Stimulated activated CD4-positive, alpha-beta T cell treated with anti-CD3 and anti-CD28 coated beads, Interleukin-4, amount 100 ng/mL, for 48 hours (primary cell): ENCODE measurements at places on chromosomes 7 and 10.
A peak's percentile ranks its signal among the peaks of the same experiment; 100 is the strongest.

GRCh38 chr10:113336549-113337130, 216.2 kb upstream of the HABP2 start:
- no peak for DNase-seq

DNA sequence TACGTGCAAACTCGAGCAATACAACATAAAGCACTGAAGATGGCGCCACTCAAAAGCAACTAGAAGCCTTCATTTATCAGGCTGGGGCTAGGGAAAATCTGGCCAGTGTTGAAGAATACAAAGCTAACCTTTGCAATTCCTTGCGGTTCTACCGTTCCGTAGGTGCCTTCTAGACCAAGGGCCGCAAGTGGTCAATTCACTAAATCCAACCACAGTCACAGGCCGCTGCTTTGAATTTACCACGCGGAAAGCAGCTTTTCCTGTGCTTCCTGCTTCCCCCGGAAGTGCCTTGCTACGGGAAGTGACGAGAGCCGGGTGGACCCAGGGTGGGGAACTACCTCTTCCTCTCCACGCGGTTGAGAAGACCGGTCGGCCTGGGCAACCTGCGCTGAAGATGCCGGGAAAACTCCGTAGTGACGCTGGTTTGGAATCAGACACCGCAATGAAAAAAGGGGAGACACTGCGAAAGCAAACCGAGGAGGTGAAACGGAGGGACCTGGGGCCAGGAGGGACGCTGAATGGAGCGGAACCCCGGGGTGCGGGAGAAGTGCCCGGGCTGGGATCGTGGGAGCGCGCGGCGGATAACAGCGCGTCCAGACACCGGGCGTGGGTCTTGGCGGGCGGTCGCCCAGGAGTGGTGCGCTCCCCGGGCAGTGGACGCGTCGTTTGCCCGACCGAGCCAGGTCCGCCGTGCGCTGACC, at the start of gene DDX21:
Gene DDX21 (plus strand): TSS at position 339 of the 701 bp plus-strand sequence. CDS start 56 bp downstream, at position 395.
- peak; percentile 78 for DNase-seq

- no peak for DNase-seq
These were observed 85.4 kb downstream of the JAZF1 start for GRCh38 chr7:28095231-28095630.

- no peak for DNase-seq
These were observed 26.3 kb downstream of the SND1 start for GRCh38 chr7:127678337-127678736.

DNA sequence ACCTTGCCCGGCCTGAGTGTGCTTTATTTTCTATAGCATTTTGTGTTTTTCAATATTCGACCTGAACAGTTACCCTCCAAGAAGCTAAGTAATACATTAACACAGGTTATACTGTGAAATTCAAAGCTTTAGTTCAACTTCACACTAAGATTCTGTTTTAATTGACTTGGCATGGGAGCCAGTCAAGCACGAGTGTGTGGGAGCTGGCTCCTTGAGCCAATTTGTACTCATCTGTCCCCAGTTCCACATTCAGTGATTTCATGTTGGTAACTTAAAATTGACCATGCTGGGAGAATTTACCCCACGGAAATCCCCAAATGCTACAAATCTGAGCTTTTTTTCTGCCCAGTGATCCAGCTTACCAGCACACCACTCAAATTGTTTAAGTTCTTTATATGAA, 20.3 kb downstream of the TSPAN12 start:
- no peak for DNase-seq

GRCh38 chr10:33542752-33543505, 208.5 kb upstream of the NRP1 start:
- DNase-seq, result no peak

- DNase-seq, result no peak
These were observed 124.8 kb downstream of the MPP7 start for GRCh38 chr10:28177944-28178637.

- DNase-seq, result no peak
These were observed 106.6 kb upstream of the TNS3 start for GRCh38 chr7:47688311-47689100.

DNA sequence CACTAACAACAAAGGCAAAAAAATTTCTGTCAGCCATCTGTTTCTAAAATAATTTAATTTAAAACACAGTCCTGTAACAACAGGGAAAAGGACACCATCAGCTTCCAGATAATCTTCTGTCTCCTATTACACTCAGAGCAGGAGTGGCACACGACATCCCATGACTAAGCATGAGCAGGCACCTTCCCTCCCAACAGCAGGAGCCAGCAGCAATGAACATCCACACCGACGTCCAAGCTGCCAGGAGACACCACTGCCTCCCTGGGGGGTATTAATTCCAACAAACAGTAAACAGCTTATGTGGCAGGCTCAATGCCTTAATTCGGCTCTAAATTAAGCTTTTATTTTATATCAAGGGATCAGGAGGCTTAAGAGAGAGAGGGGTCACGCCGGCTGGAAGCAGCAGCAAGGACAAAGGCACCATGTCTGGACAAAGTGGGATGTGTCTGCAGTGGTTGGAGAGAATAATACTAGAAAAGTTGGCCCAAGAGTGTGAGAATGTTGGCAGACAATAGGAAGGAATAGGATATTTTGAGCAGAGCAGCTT, 45.7 kb downstream of the KIAA1549 start:
- no peak for DNase-seq

- DNase-seq, result no peak
These were observed 235.1 kb upstream of the MEOX2 start for GRCh38 chr7:15921576-15921975.

DNA sequence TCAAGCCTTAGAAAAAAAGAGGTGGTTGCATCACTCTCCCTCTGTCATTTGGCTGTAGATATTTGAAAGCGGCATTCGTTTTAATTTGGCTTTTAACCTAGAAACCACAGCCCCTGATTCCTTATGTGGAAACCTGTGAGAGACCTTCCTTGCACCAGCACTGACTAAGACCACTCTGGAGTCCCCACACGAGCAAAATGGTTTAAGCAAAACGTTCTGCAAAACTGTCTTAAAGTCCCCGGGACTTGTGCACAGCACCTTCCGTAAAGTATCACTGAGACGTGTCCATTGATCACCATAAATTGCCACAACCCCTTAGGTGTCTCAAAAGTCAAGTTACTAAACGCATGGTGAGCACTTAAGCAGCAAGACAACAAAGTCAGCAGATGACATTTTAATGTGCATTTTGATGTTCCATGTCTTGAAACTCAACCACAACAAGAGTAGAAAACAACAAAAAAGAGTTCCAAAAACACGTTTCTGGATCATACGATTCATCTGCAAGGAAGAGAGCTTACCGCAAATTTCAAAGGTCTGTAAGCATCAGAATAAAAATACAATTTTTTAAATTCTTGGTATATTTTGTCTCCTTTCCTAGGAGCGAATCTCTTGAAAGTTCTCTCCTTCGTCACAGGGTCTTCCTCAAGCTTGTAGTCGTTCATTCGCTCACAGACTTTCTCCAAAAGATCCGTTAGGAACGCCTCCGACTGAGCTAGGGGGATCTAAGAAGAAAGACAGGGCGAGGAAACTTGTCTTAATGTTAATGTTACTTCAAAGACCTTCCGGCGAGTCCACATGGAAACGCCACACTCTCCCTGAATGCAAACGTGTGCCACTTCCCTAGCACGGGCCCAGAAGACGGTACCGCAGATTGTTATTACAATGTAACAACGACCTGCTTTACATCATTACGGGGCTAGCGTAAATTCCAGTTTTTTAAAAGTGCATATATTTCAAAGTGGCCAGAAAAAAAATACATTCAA, 37.7 kb downstream of the CNPY1 start:
- DNase-seq, result no peak

DNA sequence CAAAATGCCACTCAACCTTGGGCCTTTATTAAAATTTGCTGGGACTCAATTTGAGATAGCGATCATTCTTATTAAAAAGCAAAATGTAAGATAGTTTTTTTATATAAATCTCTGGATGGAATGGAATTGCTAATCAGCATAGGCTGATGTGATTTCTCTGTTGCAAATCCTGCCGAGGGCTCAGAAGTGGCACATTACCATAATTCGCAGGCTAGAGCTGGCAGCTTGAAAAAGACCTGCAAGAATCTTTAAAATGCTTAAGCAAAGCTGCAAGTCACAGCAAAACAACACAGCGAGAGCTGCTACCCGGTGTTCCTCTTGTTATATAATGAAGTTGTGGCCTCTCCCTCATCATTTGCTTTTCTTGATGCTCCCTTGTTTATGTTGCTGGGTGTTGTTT, 448.1 kb downstream of the GATA3 start:
- no peak for DNase-seq

- DNase-seq, result no peak
These were observed 32.5 kb upstream of the ZNF107 start for GRCh38 chr7:64633401-64633800.

- no peak for DNase-seq
These were observed 14.7 kb upstream of the LMBR1 start for GRCh38 chr7:156907656-156908055.

GRCh38 chr7:150556521-150557138, 10.6 kb upstream of the GIMAP4 start:
- no peak for DNase-seq

DNA sequence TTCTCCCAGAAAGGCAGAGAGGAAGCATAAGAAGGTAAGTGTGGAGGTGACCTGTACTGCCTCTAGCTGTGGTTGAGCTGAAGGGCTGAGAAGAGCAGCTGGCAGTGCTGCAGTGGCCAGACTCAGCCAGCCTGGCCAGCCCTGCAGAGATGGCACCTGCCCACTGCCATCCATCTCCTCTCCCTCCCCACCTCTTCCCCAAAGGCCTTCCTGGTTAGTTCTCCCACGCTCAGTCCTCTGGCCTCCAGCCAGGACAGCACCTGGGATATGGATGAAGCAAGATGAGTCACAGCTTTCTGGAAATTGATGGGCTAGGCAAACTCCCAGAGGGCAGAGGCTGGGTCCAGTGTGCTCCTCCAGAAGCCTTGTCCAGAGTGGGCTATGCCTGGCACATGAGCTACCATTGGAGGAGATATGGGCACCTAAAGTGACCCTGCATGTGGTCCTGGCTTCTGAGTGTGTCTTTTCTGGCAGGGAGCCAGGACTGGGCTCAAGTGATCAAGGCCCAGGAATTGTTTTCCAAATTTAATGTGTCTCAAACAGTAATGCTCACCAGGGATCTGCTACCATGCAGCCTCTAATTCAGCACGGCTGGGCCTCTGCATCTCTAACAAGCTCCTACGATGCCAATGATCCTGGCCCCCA, 81.0 kb upstream of the CACUL1 start:
- DNase-seq, result no peak

GRCh38 chr10:110701617-110701971, 57.5 kb downstream of the RBM20 start:
- DNase-seq, result no peak

- no peak for DNase-seq
These were observed 130.2 kb upstream of the CTTNBP2 start for GRCh38 chr7:118003476-118003875.

DNA sequence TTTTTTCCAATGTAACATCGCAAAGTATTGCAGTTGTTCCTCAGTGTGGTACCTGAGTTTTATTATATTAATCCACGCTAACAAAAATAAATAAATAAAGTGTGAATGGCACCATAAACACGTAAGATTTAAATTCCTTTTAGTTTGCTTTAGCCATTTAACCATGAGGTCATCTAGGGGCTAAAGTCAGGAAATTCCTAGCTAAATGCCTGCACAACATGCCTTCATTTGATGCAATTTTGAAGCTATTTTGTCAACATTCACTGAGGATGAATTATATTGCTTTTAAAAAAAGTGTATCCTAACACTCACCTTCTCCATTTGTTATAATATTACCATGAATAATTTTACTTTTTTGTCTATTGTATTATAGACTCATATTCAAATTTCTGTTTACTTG, 714.4 kb downstream of the GATA3 start:
- DNase-seq, result no peak

GRCh38 chr10:70920519-70920918, 32.2 kb upstream of the PCBD1 start:
- DNase-seq, result no peak

DNA sequence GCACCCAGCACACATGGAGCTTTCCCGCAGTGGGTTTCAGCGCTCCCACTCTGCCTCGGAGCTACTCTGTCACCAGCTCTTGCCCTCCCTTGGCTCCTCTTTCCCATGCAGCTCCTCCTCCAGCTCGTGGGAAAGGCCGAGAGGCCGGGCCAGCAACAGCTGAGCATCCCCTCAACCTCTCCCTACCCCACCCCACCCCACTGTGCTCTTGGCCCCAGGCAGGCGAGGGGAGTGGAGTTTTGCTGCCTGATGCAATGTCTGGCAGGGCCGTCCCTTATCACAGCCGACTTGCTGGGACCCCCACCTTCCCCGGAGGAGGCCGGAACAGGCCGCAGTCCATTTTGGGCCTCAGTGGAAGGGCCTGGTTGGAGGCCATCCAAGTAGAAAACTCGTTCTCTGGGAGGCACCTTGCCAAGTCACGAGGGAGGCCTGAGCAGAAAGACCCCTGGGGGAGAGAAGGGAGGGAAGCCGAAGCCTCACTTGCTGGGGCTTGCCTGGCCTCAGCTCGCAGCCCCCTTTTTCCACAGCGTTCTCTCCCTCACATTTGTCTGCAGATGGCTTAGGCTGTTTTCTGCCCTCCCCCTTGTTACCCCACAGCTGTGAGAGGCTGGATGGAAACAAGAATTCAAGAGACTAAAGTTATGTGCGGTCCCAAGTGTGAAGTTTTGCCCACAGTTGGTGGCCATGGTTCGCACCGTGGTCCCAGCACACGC, 35.3 kb downstream of the CHST3 start:
- no peak for DNase-seq

DNA sequence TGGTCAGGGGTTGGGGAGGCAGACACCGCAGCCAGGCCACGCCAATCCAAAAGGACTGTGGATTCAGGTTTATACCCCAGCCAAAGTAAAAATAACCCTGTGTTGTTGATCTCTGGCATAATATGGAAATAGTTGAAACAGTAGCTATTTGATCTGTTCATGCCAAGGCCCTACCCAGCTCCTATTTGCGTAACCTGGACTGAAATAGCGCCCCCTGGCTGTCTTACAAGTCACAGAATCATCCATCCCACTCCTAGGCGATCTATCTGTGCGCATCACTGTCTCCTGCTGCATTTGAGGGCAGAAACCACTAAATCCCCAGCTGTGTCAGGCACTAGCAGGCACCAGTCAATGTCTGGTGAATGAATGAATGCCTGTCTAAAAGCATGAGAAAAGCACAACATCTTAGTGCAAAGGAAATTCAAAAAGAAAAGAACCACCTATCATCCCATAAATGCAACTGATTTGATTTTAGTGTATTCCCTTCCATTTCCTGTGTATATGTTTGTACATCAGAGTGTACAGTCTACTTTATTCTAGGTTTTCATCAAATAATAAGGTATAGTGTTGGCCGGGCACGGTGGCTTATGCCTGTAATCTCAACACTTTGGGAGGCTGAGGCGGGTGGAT, 160.0 kb downstream of the SLIT1 start:
- peak; percentile 42 for DNase-seq
